Left cardiac atrium (tissue), 4 donors: ENCODE measurements at places on chromosomes 2 and 18. TPM values are rescaled to one million over a fixed set of nuclear protein-coding genes. Genes with fewer than 3 reads are reported as not detected.

GRCh38 chr2:233449081-233449901 is 95.0 kb downstream of the DGKD start:
- DNase-seq: peak; percentile 35

GRCh38 chr2:173136599-173136998 is 61.0 kb downstream of the MAP3K20 start:
- DNase-seq: no peak

GRCh38 chr2:237879991-237880560 is 20.7 kb downstream of the RAMP1 start:
- DNase-seq: no peak

DNA sequence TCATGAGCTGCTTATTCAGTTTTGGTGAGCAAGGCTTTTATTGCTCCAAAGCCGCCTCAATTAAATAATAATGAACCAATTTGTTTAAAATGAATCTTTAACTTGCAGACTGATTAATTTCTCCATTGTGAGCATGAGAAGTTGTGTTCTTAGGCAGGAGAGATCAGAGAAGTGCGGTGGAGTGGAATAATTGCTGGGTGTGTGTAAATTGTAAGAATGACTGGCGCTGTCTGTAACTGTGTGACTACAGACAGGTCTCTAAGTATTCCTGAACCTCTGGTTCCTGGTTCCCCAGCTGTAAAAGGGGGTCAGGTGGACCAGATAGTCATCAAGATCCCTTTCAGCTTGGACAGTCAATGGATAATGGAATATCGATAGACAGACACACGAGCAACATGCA is 98.0 kb upstream of the EFEMP1 start:
- DNase-seq: no peak

DNA sequence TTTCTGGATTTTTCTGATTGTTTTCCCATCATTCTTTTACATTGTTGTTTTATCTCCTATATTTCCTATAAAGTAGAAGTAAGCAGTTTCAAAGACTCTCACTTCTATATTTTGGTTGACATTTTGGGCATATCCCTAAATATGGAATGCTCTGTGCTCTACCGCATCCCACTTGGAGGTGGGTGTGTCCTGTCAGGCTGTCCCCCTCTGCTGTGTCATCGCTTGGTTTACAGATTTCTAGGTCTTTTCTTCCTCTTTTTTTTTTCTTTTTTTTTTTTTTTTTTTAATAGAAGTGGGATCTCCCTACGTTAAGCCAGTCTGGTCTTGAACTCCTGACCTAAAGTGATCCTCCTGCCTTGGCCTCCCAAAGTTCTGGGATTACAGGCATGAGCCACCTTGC is 13.3 kb downstream of the DGKD start:
- DNase-seq: no peak

- no peak for DNase-seq
Measured at GRCh38 chr2:42849311-42849710, 56.9 kb upstream of the HAAO start.

- DNase-seq: no peak
Measured at GRCh38 chr2:8424997-8425900, 256.6 kb upstream of the ID2 start.

GRCh38 chr2:183951630-183952029 is 646.7 kb upstream of the ZNF804A start:
- no peak for DNase-seq

DNA sequence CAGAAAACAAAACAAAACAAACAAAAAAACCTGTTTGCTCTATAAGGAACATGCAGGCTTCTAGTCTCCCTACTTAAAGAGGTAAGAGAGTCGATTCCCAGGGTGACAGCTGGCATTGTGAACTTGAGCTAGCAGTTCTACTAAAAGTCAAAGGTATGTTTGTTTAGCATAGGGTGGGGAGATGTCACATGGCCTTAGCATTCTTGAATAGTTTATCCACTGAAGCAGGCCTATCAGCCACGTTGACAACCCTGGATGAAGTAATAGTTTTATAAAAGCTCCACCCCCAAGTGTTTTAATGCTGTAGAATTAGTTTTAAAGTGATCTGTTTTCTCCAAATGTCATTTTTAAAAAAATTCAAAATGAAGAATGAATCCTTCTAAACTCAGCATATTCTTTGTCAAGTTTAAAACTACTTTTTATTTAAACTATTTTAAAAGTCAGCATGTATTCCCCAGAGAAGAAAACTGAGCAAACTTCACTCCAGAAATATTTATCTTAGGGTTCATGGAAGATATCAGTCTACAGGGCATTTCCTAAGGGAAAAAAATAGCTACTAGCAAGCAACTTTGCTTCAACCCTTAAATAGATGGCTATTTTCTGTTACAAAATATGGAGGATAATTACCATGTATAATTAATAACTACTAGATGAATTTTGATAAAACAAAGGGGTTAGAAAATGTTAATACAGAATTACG is 1.7 kb downstream of the MYOM1 start:
- no peak for DNase-seq

DNA sequence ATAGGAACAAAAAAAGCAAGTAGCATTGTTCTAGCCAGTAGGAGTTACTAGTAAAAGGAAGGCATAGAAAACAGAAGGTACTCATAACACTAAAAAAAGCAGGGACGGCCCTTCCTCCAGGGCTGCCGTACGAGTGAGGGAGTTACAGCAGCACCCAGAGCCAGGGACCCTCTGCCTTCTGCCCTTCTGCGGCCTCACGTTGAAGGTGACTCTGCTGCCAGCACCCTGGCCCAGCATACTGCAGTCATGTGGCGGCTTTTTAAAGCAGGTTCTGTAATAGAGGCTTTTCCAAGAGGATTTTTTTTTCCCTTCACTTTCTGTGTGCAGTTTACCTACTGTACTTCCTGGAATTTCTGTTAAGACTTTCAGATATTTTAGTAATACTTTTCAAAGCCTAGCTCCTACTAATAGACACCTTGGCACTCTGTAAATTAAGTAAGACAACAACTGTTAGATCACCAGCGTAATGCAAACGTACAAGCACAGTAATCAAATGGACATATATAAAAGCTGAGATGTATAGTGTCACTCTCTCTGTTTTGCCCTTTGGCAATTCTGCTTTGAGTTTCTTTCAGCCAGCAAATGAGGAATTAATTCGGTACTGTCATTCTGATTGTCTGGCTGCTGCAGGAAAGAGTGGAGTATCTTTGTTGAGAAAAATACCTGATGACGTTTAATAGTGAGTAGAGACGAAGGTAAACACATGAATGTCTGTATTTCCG is 161.5 kb downstream of the PTGR3 start:
- no peak for DNase-seq

DNA sequence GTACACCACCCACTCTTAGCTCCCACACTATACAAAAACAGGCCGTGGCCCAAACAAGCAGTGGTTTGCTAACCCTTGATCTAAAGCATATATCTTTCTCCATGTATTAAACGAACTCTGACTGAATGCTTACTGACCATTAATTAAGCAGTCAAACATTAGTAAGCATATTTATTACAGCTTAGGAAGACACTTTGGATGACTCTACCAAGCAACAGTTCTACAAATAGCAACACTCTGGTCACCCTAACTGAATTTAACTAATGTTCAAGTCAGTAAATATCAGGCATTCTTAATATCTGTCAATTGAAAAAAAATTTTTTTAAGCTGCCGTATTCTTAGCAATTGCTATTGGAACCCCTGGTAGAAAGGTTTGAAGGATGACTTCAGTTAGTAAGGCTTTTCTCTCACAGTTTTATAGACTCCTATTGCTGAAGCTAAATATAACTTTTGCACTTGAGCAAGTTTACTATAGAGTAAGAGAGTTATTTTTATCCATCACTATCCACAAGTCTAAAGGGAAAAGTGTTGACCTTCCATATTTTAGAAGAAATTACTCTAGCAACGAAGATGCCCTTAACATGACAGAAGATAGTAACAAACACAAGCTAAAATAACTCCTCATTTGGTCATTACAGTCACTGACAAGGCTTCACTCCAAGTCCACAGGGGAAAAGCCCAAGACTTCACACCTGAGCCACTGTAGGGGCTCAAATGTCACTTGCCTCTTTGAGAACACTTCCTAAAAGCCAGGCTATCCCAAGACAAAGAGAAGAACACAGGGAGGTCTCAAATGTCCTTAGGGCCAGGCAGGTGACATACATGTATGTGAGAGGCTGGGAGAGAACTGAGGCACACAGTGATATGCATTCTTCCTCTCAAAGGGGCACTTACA is 74.4 kb downstream of the RTN4 start:
- DNase-seq: no peak

DNA sequence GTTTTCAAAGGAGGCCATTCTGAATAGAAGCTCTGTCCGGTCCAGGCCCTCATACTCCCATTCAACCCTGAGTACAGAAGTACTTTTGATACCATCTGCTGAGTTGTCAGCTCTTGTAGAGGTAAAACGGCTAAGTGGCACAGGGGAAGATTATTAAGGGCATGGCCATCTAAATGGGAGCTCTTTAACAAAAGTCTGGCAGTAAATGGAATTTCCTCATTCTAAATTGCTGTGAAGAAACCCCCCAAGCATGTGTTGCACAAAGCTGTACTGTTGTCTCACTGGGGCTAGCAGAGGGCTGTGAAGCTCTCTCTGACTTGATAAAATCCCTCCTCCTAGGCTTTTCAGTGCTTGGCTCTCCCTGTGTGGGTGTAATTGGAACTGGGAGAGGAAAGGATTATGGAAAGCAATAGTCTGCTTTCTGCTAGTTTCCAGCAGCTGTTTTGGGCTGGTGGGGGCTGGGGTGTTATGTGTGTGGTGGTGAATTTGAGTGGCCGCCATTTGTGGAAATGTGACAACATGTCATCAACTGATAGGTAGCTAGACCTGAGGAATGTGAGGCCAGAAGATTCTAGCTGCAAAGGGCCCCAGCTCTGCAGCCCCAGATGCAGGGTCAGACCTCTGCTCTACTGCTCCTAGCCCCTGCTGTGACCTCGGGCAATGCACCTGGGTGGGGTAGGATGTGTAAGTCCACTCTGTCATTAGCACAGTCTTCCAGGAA is 65.1 kb downstream of the MAP4K4 start:
- no peak for DNase-seq

DNA sequence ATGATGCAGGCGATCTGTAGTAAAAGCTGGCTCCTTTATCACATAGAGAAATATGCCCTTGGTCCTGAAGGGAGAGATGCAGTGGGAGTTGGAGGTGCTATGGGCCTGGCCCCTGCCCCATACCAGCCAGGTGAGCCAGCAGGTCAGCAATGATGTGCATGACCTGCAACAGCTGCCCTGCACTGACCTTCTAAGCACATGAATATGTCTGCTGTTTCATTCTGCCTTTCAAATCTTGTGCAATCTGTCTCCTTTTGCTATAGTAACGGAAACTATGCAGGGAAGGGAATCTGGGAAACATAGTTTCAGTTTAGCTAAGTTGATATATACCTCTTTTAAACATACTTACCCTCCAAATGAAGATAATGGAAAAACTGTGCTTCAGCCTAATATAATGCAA is 235.2 kb downstream of the TDRD15 start:
- DNase-seq: no peak

- DNase-seq: peak; percentile 52
Measured at GRCh38 chr18:58996131-58996641, 131.5 kb downstream of the ZNF532 start.

GRCh38 chr18:73240899-73241298 is 373.1 kb upstream of the NETO1 start:
- DNase-seq: no peak

DNA sequence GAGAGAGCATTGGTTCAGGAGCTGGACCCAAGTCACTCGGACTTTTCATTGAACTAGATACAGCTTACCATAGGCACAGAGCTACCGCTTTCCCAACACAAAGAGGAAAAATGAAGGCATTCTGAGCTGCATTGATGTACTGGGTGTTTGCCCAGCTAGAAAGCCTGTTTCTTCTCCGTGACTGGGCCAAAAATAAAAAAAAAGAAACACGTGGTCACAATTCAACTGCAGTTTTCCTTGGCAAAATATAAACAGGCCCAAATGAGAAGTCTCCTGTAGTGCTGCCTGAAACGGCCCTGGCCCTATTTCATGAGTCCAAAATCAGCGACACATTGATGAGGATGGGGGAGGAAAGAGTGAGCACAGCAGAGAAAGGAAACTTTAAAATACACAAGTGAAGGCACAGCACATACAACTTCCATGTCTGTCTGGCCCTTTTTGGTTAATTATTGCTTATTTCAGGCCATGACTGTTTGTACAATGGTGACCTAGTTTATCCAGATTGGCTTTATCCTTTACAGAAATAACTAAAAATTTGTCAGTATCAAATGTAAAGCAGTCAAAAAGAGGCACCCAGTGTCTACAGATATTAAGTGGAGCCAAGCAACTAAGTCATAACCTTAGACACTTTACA is 179.7 kb downstream of the ICOS start:
- no peak for DNase-seq

DNA sequence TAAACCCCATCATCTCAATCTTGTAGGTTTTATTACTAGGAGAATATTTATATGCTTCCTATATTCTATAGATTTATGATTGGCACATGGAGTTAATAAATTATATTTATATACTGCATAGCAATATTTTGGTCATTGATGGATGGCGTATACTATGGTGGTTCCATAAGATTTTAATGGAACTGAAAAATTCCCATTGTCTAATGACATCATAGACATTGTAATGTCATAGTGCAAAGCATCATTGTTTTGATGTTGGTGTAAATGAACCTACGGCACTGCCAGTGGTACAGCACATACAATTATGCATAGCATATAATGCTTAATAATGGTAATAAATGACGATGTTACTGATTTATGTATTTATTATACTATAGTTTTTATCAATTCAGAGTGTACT is 1135.9 kb downstream of the CNTNAP5 start:
- DNase-seq: no peak

- no peak for DNase-seq
Measured at GRCh38 chr2:238747557-238747956, 100.3 kb upstream of the TWIST2 start.

DNA sequence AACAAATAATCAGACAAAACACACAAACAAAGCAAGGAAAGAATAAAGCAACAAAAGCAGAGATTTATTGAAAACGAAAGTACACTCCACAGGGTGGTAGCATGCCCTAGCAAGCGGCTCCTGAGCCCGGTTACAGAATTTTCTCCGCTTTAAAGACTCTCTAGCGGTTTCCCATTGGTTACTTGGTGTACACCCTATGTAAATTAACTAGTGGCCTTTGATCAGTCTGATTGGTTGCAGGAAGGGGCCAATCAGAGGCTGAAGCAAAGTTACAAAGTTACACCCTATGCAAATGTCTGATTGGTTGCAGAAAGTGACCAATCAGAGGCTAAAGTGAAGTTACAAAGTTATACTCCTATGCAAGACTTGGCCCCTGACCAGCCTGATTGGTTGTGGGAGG is 242.9 kb downstream of the LDLRAD4 start:
- no peak for DNase-seq

DNA sequence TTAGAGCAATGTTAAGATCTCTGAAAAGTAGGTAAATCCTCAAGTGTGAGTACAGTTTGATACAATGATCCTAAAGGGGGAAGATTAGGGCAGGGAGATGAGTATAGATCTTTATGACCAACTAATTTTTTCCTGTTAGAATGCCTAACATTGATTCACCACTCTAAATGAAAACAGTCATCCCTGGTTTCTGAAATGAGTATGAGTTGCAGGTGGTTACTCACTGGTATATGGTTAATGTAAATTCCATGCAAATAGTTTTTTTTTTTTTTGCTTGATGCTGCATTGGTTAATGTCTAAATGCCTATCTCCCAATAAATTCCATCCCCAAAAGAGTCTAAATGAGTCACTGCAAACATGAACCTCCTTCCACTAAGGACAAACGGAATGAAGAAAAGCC is 55.0 kb upstream of the SERPINB2 start:
- no peak for DNase-seq

FOXD4L1 gene
- not detected for total RNA-seq

SLC9A4 gene
- total RNA-seq: not detected

CPLX4 gene
- not detected for total RNA-seq

POTEJ gene
- not detected for total RNA-seq

DSG3 gene
- not detected for total RNA-seq

GULP1 gene
- total RNA-seq: 10.8 TPM

TUBA3D gene
- 11.0 TPM for total RNA-seq

NLRC4 gene
- total RNA-seq: 1.7 TPM
